Hepatocyte (in vitro differentiated cells): ENCODE measurements at places on chromosomes 1 and 21. TPM values are rescaled to one million over a fixed set of nuclear protein-coding genes. Genes with fewer than 3 reads are reported as not detected.

Gene PADI2
- 11.3 and 11.7 TPM in 2 replicates for total RNA-seq

Gene IL19
- 0.28 and 0.37 TPM in 2 replicates for total RNA-seq

Gene LORICRIN
- not detected in 2 replicates for total RNA-seq

Gene SLC26A9
- 0.13 and 0.44 TPM in 2 replicates for total RNA-seq
